Bone marrow (tissue), 2 donors: ENCODE measurements at places on chromosomes 16 and 17.
A peak's percentile ranks its signal among the peaks of the same experiment; 100 is the strongest.

DNA sequence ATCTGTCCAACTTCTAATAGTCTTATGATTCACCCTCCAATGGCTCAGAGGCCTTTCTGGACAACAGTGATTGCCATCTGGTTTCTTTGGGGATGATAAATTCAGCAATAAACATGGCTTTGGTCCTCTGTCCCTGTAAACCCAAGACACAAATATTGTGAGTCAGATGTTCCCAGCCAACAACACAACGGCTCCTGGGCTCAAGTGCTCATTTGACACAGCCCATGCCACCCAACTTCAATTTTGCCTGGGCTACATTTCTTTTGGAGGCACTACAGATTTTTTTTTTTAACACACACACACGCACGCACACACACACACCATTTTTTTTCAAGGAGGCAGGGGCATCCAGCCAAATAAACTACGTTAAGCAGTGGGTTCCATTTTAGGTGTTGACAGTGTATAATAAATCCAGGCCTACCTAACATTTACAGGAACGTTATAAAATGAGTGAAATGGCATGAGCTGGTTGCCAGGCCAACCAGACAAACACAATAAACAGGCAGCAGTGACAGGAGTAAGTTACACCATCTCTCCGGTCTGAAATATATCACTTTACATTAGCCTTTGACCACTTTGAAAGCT lies 939.9 kb upstream of the SOX9 start:
- DNase-seq = no peak

- no peak for DNase-seq
Measured at GRCh38 chr17:14209215-14209614, 27.4 kb downstream of the CDRT15 start.

DNA sequence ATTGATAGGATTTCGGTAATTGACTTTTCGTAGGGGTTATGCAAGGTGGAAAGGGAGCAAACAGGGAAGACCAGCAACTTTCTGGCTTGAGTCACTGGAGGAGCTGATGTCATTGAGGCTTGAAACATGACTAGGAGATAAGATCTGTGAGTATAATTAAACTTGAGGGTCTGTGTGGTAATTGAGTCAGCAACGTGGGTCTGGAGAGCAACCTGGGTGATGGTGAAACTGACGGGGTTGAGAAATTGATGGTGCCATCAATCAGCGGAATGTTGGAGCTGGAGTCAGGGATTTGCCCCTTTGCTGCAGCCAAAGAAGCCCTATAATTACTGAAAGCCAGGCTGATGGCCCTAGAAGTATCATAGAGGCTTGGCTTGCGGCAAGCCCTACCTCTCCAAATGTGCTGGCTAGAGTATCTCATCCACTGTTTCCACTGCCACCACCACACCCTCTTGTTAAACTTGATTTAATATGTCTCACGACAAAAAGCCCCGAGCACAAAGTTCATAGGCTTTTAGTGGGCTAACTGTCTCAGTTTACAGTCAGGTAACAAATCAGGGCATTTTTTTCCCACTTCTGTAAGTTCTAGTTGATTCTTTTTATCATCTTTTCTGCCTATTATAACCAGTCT lies 186.9 kb upstream of the ELAC2 start:
- DNase-seq = no peak

- no peak for DNase-seq
Measured at GRCh38 chr17:13550291-13550690, 51.4 kb downstream of the HS3ST3A1 start.

- DNase-seq = no peak
Measured at GRCh38 chr16:15741207-15741871, 91.3 kb downstream of the NDE1 start.

GRCh38 chr17:56893503-56893902 lies 20.3 kb downstream of the TRIM25 start:
- DNase-seq = no peak

DNA sequence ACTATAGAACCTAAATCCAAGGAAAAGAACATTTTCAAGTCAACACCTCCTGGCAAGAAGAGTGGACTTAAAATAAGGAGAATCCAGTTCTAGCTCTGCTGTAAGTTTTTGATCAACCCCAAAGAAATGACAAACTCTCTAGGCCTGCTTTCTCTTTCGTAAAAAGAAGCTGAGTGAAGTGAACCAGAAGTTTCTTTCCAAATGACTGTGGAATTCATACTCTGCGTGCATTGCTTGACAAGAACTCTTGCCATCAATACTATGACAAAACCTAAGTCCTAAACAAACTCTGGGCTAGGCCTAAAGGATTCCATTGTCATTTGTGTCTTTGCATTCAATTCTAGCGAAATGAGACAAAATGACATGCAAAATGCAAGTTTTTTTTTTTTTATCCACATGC lies 187.5 kb upstream of the SOX9 start:
- DNase-seq = no peak

DNA sequence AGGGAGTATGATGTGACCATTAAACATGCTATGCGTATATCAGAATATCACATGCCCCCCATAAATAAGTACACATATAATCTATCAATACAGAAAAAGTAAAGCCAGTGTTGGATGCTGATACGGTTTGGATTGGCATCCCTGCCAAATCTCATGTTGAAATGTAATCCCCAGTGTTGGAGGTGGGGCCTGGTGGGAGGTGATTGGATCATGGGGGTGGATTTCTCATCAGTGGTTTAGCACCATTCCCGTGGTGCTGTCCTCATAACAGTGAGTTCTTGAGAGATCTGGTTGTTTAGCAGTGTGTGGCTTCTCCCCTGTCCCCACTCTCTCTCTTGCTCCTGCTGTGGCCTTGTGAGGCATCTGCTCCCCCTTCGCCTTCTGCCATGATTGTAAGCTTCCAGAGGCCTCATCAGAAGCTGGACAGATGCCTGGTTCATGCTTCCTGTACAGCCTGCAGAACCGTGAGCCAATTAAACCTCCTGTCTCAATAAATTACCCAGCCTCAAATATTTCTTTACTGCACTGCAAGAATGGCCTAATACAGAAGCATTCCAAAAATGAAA lies 88.9 kb downstream of the AATF start:
- DNase-seq = no peak

DNA sequence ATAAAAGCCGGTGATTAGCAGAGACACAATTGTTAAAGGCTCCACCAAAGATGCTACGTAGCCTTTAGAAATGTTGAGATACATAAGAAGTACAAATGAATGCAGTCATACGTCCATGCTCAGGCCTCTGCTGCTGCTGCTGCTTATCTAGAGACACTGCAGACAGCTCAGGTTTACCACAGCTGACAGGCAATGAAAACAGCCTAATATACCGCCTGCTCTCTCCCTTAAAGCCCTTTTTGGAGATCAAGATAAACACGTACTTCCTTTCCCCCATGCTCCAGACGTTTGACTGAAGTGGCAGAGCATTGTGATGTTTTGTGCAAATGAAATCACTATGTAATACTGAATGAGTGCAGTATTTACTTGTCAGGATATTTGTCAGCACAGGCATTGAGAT lies 185.3 kb downstream of the AATF start:
- DNase-seq = no peak

DNA sequence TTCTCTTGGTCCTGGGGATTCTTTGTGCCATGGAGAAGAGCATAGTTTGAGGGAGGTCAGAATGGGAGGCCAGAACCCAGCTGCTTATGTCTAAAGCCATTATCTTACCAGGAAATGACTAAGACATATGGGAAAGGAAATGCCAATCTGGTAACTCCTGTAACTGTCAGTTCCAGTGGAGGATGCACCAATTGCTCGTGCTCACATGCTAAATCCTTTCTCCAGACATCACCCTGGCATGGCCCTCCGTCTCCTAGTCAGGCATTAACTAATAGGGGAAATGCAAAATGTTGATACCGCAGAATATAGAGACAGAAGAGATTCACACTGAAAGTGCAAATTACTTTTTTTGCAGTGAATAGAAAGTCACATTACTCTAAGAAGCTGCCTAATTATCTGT lies 255.6 kb upstream of the HSBP1 start:
- no peak for DNase-seq

DNA sequence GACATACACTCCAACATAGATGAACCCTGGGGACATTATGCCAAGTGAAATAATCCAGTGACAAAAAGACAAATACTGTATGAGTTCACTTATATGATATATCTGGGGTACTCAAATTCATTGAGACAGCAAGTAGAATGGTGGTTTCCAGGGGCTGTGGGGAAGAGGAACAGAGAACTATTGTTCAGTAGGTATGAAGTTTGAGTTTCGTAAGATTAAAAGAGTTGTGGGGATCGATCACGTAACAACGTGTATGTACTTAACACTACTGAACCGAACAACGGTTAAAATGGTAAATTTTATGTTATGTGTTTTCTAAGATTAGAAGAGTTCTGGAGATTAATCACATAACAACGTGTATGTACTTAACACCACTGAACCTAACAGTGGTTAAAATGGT lies 100.8 kb downstream of the HS3ST3A1 start:
- no peak for DNase-seq

- no peak for DNase-seq
Measured at GRCh38 chr17:68085771-68086381, 50.3 kb downstream of the KPNA2 start.

DNA sequence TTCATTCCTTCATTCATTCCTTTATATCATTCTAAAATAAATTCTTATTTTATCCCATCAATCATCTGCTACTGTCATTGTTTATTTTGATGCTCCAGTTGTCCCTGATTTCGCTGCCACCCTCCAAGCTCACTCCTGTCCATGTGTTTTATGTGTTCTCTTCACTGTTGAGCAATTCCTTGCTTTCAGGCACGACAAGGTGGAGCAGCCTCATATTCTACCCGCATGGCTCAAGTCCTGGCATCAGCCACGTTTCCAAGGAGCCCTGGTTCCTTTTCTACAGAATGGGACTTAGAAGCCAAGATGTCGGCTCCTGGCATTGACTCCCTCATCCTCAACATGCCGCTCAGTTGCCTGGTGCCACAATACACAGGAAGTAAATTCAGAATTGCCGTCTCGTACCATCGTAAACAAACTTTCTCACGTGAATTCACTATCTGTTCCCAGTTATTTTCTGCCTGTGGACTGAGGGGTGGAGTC lies 139.0 kb downstream of the RPTOR start:
- DNase-seq = no peak

GRCh38 chr17:35088356-35088880 lies 24.9 kb upstream of the RFFL start:
- DNase-seq = peak; percentile 57

DNA sequence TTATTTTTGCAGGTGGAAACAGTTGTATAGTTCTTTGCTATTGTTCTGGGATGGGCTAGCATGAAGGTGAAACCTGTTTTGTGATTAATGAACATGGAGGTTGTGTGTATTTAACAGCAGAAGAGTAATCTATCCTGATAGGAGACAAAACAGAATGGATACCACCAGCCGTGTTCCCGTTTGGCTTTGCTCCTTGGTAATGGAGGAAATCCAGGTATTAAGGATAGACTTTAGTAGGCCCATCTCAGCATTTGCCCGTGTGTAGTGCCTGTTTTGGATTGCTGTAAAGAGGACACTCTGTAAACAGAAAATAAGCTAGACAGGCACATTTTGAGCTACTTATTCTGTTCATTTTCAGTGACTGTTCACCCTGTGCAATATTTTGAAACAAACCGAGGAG lies 215.1 kb downstream of the RBFOX1 start:
- DNase-seq = no peak

DNA sequence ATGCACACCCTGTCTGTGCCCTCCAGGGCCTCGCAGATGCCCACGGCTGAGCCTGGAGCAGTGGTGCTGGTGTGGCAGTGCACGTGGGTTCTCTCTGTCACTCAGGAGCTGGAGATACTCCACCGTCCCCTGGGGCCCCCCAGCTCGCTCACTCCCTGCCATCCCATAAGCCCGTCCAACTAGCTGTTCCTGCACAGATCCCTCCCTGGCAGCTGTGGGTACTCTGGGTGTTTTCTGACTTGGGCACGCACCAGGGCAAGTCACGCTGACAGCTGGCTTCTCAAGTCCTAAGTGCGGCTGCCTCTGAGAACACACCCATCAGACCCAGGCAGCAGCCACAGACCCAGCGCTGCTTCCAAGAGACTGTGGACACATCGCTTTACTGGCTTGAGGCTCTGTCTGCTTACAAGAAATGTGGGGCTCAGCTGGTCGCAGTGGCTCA lies 25.4 kb upstream of the ITGB4 start:
- no peak for DNase-seq

DNA sequence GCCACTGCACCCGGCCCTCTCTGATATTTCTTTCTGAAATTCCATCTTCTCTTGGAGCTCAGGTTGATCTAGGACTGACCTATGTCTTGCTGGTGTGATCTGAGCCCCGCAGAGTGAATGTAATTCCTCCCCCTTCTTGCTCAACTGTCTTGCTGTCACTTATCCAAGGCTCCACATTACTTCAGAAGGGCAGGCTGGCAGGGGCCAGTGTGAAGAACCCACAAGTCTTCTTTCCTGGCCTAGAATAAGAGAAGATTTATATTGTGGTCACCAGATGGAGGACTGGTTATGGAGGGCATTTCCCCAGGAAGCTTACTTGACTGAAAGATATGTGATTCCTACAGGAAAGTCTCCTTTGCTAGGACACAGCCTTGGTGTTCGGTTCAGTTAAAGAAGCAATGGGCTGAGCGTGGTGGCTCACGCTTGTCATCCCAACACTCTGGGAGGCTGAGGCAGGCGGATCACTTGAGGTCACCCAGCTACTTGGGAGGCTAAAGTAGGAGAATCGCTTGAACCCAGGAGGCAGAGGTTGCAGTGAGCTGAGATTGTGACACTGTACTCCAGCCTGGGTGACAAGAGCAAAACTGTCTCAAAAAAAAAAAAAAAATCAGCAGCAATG lies 13.4 kb downstream of the ITGAL start:
- no peak for DNase-seq

DNA sequence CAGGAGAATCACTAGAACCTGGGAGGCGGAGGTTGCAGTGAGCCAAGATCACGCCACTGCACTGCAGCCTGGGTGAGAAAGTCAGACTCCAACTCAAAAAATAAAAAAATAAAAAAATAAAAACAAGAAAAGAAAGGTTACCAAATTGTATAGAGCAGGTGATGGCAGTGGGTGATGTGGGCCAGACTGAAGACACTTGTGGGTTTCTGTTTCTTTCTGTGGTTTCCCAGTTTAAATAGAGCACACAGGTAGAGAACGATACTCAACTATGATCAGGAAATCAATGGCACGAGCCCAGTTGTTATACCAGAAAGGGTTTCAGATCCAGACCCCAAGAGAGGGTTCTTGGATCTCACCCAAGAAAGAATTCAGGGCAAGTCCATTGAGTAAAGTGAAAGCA lies 32.6 kb downstream of the NUBP1 start:
- DNase-seq = no peak

DNA sequence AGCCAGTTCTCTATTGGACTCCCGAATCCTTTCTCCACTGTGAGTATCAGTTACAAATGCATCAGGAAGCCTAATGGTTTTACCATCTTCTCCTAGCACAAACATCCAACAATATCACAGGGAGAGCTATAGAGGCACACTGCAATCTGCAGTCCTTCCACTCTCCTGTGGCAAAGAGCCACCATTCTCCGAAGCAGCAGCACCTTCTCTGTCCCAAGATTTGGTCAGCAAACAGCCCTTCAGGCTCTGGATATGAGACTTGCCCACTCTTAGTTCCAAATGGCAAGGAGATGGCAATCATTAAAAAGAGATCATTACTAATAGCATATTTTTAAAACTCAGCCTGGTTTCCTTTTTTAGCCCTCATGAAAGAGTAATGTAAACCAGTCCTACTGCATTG lies 223.4 kb downstream of the HS3ST3A1 start:
- DNase-seq = no peak
